DMS53 (cell line): ENCODE measurements at places on chromosomes 12 and 14.

GRCh38 chr12:64044191-64044590, 177.9 kb downstream of the KICS2 start:
- no peak for DNase-seq

DNA sequence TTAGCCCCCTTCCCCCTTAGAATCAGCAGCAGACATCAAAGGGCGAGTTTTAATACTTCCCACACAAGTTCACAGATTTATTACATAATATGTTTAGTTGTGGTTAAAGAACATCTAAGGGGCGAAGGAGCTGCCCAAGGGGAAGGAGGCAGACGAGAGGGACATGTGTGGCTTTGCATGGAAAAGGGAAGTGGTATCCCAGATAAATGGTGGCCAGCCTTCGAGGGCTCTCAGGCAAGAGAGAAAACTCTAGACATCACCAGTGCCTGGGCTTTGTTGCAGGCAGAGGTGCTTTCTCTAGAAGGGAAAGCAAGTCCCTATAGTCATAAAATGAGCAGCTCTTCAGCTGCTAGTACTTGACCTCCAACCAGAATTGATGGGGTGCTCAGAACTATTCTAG, 121.2 kb downstream of the CACNA1C start:
- DNase-seq, result no peak

- no peak for DNase-seq
Measured at GRCh38 chr14:35337269-35338255, 45.4 kb downstream of the PSMA6 start.

DNA sequence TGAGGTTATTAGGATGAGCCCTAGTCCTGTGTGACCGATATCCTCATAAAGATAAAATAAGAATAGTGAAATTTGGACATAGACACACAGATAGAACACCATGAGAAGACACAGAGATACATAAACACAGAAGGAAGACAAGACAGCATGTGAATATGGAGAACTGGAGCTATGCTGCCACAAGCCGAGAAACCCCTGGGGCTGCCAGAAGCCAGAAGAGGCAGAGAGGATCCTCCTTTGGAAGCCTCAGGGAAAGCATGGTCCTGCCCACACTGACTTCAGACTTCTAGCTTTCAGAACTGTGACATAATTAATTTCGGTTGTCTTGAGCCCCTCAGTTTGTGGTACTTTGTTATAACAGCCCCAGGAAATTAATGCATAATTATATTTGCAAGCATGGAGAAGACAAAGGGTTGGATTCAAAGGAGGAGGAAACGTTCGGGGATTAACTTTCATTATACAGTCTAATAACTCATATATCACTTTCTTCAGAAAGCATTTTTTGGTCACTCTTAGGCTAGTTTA, 1501.8 kb upstream of the FLRT2 start:
- no peak for DNase-seq

GRCh38 chr14:59363531-59364226, 101.5 kb downstream of the GPR135 start:
- DNase-seq, result peak; percentile 9

GRCh38 chr14:99081156-99081765, 190.7 kb downstream of the BCL11B start:
- DNase-seq, result no peak

- no peak for DNase-seq
Measured at GRCh38 chr12:46458500-46459102, 86.0 kb upstream of the SLC38A2 start.

DNA sequence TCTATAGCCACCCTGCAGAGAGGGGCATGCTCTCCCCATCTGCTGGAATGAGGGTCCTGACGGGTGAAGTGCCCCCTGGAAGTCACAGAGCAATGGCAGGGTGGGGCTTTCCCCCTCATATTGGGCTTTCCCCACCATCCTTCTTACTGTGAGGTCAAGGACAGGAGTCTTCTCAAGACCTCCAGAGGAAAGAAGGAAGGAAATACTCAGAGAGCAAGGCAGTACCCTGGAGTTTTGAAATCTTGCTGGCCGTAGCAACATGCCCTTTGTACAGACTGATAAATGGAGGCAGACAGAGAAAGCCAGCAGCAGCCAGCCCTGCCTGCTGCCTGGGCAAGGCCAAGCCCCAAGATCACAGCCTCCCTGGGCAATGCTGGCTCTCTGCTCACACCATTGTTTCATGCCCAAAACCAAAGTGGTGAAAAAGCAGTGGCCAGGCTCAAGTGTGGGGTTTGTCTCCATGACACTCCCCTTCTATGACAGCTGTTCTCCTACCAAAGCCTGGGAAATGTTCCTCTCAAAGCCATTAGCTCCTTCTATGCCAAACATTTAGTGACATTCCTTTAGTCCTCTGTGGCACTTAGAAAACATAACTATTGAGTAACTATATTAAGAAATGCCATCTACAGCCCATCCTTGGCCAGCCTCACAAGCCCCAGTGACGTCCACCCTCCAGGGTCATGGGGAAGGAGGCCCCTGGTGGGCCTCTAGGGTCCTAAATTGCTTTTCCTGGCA, 13.2 kb upstream of the ITPK1 start:
- DNase-seq, result no peak

DNA sequence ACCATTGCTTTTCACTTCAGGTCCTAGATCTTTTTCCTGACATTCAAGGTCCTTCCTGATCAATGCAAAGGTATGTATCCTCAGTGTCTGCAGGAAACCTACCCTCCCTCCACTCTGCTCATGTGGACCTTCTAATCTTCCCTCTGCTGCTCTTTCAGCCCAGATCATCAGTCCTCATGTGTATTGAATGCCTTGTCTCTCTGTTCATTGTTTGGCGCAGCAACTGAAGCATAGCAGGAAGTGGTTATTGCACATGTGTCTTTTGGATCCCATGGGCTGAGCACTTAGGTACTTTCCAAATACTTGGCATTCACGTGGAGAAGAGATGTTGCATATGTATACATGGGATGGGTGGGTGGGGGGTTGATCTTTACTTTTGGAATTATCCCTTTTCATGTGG, 4.3 kb upstream of the NIN start:
- DNase-seq, result peak; percentile 32

DNA sequence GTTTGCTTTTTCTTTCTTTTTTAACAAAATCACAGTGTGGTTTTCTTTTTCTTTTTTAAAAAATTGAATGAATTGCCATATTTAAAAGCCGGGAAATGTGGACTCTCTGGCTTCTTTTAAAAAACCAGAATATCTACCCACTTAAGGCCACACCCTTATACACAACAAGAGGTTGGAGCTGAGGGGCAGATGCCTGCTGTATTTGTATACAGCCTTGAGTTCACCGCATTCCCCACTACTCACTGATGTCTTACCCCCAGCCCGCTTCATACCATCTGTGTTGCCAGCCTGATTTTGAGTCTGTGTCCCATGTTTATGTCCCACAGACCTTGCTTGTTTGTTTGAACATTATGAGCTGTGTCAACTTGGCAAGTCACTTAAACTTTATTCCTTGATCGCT, 14.3 kb downstream of the JDP2 start:
- DNase-seq, result no peak

- DNase-seq, result peak; percentile 91
Measured at GRCh38 chr12:21526053-21526452, at the start of gene SPX. TSS of gene SPX (plus strand) at chr12:21526296. CDS start at chr12:21526473, 177 bp downstream.

GRCh38 chr12:120225852-120226640, 25.1 kb upstream of the RPLP0 start:
- no peak for DNase-seq

GRCh38 chr12:52821826-52822660, 8.1 kb upstream of the KRT4 start:
- DNase-seq, result no peak

GRCh38 chr12:100142851-100143559, at the start of gene BLTP3B:
TSS of gene BLTP3B (minus strand) at chr12:100142874. CDS start at chr12:100142635, 239 bp downstream.
- DNase-seq, result peak; percentile 96

DNA sequence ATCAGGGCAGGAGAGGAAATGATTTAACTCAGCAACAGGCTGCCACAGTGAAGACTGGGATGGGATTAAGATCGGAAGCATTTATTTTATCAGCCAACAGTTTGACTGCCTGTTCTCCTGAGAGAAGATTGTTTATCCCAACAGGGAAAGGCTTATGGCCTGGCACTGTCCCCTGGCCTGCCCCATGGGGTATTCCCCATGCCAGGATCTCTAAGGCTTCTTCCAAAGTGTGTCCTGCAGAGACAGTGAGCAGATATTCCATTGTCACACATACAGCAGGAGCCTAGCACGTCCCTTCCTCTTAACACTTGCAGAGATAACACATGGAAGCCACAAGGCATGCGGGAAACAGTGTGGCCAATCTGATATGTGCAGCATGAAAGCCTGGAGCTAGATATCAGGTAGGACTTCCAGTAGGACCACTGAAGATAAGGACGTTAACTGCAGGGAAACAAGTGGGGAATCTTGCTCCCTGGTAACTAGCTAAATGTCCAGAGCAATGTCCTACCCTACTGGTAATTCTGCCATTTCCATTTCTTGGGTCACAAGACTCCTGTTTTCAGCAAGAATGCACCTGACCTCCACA, 48.2 kb downstream of the IQSEC3 start:
- DNase-seq, result no peak

- no peak for DNase-seq
Measured at GRCh38 chr14:74580275-74580672, 31.8 kb downstream of the LTBP2 start.

DNA sequence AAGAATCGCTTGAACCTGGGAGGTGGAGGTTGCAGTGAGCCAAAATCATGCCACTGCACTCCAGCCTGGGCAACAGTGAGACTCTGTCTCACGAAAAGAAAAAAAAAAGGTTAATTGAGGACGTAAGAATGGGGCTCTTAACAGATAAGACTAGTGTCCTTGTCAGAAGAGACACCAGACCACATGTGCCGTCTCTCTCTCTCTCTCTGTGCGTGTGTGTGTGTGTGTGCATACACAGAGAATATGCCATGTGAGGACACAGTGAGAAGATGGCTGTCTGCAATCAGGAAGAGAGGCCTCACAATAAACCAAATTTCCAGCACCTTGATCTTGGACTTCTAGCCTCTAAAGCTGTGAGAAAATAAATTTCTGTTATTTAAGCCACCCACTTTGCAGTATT, 11.7 kb upstream of the ERC1 start:
- no peak for DNase-seq

- DNase-seq, result no peak
Measured at GRCh38 chr14:101066826-101067510, 163.4 kb upstream of the RTL1 start.

GRCh38 chr14:69666690-69667211, 55.4 kb downstream of the SUSD6 start:
- DNase-seq, result peak; percentile 13

DNA sequence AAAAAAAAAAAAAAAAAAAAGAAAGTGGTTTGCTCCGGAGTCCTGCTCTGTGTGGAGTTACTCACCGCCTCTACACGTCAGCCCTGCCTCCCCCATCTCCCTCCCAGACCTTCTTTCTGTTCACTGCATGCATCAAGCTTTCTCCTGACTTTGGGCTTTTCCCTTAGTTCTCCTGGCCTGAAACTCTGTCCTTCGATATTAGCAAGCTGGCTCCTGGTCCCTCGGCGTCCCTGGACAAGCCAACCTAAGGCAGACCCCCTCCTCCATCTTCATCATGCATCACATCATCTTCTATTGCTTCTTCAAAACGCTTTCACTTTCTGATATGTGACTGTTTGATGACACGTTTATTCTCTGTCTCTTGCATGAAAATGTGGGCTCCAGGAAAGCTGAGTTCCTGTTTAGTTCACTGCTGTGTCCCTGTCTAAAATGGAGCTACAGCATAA, 40.6 kb downstream of the SLC15A4 start:
- DNase-seq, result peak; percentile 10

DNA sequence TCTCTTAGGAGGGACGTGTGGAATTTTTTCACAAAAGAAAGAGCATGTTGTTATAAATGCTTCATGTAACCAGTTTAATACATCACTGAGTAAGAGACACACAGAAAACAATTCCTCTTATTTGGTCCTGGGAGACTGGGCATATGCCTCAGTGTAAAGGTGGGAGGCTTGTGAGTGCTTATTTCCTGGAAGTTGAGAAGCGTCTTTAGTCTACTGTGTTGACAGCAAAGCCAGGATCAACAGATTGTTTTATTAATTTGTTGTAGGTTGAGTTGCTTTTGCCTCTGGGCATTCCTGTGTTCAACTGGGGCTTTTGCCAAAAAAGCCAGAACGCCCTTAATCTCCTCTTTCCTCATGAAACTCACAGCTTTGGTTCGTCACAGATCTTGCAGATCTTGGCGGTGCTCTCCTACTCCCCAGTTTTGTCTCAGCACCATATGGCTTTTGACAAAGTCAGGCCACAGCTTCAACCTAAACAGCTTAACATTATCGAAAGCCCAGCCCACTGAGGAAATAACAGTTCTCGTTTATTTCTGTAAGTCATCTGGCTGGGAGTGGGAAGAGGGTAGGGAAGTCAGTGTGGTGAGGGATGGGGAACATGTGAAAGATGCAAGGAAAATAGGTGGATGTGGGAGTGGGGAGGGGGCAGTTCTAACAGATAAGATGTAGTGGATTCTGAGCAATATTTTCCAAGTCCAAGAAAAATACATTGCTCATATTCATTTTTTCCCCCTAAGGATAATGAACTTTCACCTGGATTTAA, 227.2 kb downstream of the DACT1 start:
- no peak for DNase-seq

DNA sequence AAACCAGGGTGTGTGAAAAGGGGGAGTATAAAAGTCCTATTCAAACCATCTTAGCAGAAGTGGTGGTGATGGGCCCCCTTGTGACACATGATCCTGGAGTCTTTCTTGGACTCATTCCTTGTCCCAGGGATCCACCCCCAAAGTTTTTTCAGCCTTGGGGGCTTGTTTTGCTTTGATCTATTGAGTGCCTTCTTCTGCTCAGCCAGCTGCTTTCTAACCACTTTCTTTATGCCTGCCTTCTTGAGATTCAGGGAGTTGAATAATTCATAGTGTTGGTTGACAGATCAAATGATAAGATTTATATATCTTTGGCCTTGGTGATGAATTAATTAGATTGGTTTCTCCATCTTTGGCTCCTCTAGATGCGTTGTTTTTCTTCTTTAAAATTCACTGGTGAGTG, 926.7 kb downstream of the DIO2 start:
- DNase-seq, result no peak

DNA sequence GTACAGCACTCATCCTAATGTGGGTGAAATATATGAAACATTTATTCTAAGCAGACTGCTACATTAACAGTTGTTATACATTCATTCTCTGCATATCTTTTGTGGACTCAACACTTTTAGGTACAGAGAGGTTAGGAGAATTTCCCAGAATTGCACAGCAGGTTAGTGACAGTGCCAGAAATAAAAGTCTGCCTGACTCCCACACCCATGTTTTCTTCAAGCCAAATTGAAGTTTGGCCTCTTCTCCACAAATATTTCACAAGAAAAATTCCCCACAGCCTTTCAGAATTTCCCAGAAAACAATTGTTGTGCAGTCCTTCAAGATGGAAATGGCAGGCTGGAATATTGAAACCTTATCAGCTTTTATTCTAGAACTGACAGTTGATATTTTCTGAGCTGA, 464.8 kb downstream of the RAD51B start:
- no peak for DNase-seq

DNA sequence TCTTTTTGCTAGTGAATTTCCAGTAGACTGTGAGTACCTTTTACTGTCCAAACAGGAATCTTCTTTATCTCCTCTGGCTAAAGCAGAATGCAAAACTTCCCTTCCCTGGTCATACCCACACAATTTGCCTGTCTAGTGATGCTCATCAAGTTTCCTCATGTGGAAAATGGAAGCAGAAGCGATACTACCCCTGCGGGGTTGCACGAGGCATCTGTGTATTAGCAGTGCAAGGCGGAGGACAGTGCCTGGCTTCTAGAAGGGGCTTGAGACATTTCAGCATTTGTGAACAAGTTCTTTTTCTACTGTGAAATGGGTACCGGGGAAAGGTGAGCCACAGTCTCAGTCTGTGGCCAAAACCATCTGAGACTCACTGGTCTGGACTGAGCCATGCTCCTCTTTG, 340.9 kb downstream of the AACS start:
- DNase-seq, result no peak
